Neuronal stem cell (in vitro differentiated cells): ENCODE measurements at places on chromosomes 3 and 15.

GRCh38 chr3:58109752-58110151, 101.0 kb downstream of the DNASE1L3 start:
- DNase-seq: no peak

DNA sequence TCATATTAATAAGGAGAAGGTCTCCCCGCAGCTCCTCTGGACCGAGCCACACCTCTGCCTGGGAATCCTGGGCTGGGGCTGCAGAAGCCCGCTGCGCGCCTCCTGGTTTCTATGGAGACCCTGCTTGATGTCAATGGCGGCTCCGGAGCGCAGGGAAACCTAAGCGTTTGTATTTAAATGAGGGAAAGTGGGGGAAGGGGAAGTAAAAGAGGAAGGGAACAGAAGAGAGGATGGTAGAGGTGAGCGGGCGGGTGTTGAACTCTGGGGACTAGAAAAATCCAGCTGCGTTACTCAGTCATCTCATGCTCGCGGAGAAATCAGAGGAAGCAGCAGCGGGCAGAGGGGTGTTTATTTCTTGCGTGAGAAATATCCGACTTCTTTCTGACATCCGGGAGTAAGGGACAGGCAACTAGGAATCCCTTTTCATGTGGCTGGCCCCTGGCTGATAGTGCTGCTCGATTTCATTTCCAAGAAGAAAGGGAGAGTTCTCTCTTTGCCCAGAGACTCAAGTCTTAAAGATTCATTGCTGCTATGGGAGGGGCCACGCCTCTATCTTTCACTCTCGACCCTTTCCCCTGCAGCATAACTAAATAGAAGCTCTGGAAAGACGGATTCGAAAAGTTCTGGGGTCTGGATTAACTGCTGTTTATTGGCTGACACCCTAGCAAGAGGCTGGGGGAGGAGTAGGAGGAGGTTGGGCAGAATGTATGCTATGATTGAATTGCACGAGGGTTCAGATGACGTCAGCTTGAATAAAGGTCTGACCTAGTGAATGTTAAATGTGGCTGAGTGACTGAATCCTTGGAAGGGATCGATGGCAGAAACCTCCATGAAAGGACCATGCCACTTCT, 110.5 kb upstream of the GAP43 start:
- DNase-seq: peak; percentile 70

- DNase-seq: no peak
Observed at GRCh38 chr3:173003471-173003870, 137.6 kb downstream of the SPATA16 start.

DNA sequence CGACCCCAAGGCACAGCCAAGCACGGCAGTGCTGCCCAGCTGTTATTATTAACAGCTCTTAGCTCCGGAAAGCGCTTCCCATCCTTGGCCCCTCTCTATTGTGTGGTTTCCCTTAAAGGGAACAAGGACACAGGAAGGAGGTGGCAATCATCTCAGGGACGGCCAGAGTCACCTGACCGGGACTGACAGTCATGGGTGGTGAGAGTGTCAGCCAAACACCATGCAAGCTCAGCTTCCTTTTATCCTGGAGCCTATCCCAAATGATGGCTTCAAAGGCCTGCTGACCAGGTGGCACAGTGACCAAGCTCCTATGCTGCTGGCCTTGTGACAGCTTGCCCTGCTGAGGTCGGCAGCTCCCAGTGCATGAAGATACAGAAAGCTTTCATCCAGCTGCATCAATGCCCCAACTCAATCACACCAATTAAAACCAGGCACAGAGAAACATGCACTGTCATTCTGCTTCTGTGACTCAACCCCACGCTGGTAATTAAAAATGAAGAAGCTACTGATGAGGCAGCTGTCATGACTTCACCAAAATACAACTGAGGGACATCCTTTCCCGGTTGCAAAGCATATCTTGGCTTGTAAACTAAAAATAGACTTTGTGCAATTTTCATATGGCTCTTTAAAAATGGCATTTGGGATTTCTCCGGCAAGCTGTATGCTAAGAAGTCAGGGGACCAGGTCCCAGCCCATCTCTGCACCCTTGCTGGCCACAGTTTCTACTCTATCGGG, 34.0 kb downstream of the PCSK6 start:
- DNase-seq: no peak

GRCh38 chr3:75049533-75049932, 435.1 kb upstream of the CNTN3 start:
- DNase-seq: no peak

DNA sequence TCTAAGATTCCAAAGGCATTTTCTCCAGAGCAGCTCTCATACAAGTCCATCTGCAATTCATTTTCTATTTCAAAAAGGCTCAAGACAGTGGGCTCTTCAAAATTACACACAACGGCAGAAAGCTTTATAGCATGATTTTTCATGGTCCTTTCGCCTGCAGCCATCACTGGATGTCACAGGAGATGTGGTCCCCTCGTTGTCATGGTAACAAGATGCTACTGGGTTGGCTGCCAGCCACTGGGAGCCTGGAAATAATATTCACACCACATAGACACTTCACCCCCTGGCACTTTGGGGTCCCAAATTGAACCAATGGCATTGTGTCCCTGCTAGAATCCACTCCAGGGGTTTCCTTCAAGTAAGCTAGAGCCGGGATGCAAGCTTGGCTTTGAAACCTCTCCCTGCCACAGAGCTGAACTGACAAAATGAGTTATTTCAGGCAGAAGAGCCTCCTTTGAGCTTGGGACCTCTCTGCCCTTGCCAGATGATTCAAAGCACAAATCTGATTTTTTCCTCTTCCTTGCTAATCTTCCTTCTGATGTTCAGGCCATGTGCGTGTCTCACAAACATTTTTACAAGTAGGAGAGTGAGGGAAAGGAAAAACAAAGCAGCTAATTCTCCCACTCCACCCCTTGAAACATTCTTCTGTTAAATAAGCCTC, 512.6 kb upstream of the ADAMTS9 start:
- no peak for DNase-seq

- DNase-seq: no peak
Observed at GRCh38 chr15:76099388-76099787, 39.6 kb downstream of the TMEM266 start.

DNA sequence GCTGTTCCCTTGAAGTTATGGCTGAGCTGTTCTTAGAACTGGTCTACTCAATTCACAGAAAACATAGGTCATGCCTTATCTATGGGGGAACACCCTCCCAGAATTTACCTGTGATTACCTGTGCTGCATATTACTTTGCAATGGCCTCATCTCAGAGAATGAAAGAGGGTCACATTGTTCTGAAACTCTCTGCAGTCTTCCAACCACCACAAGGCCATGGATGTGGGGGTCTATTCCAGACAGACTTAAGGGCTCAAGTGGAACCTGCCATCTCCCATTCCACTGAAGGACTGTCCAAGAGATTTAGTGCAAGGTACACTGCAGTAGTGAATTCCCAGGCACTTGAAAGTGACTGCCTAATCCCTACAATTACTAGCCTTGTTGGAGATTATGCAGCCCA, 40.1 kb upstream of the RASA2 start:
- no peak for DNase-seq
